ENCODE measurements at places on chromosomes 1 and 21. TPM values are rescaled to one million over a fixed set of nuclear protein-coding genes. Genes with fewer than 3 reads are reported as not detected.

CFHR4 gene
- total RNA-seq, result not detected

TSSK3 gene
- not detected for total RNA-seq

ANGPTL3 gene
- total RNA-seq, result not detected

AQP10 gene
- not detected for total RNA-seq

XKR8 gene
- total RNA-seq, result 8.2 TPM

TRIM46 gene
- total RNA-seq, result 4.7 TPM

MINDY1 gene
- total RNA-seq, result 15.0 TPM

RAB13 gene
- 104 TPM for total RNA-seq

DNA sequence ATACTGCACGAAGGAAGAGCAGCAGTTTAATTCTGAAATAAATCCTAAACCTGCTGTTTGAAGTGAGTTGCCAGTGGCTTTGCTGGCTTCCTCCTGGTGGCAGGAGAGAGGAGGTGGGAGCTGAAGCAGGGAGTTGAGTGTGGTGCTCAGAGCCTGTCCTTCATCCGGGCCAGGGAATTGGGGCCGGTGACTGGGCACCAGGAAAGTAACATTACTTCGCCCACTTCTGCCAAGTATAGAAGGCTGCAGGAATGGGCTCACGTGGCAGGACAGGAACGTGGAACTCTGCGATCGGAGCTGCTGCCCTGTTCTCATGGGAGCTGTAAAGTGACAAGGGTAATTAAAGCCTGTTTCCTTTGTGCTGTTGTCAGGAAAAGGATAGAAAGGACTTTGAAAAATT, 8.7 kb downstream of the TOR3A start:
- DNase-seq, result no peak

DNA sequence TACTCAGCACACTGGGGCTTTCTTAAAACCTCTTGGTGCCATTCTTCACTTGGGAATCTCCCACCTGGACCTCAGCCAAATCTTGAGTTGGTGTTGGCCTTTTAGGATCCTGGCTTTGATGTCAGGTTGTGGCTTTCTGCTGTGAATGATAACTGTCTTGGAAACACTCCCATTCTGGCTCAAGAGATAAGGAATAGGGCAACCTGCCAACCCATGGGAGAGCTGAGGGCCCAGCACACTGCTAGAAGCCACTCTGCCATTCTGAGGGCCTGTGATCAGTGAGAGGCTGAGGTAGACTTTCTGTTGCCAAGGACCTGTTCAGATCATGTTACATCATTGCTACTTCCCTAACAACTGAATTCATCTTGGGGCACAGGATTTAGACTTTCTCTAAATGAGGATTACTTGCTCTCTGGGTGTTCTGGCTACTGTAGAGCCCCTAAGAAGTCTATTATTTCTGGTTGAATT, 45.8 kb downstream of the TTC39A start:
- peak; percentile 90 for DNase-seq

- peak; percentile 82 for DNase-seq
These were observed 66.2 kb downstream of the ATP2B4 start for GRCh38 chr1:203692565-203693470.

DNA sequence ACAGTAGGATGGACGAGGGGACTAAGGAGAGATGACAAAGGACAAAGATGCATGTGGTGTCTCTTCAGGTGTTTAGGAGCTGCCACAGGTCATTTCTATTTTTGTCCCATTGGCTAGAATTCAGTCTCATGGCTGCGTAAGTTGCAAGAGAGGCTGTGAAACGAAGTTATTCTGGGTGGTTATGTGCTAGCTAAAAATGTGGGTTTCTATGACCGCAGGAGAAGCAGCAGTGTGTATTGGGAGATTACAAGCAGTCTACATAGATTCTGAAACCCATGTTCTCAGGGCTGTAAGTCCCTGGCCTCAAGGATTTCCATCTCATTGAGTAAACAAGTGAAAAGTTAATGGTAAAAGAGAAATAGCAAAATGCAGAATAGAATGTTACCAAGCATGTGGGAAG, 110.7 kb downstream of the SPATA46 start:
- DNase-seq, result no peak

DNA sequence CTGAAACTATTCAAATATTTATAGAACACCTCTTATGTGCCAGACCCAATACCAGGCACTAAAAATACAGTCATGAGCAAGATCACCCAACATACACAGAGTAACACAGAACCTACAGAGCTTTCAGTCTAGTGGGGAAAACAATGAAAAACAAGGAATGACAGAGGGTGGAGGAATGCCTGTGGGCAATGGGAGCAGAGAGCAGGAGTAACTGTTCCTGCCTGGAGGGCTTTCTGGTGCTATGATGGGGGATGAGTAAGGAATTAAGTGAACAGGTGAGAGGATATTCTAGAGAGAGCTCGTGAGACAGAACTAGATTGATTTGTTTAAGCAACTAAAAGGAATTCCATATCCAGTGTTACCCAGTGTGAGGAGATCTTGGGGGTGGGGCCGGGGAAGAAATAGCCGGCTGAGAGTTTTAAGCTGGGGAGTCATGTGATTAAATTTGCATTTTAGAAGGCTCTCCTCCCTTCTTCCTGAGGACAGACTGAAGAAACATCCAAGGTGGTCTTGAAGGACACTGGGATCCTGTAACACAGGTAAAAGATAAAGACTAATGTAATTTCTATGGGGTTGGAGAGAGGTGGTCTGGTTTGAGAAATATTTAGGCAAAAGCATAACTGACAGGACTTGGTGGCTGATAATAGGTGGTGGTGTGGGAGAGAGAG, 2.1 kb upstream of the CD53 start:
- no peak for DNase-seq

DNA sequence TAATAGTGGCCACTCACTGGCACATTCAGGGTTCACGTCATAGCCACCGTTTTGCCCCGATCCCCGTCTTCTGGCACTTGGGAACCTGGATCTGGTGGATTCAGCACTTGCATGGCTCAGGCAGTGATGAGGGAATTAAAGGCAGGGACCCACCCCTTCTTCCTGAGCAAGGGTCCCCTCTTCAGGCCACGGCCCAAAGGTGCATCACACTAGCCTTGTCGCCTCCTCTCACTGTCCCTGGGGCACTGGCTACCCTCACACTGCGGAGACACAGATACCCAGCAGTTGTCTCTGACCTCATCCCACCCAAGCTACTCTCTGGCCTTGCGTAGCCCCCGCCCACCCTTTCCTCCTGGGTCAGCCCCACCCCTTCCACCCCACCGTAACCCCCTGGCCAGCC, 19.9 kb upstream of the LDLRAP1 start:
- peak; percentile 60 for DNase-seq

DNA sequence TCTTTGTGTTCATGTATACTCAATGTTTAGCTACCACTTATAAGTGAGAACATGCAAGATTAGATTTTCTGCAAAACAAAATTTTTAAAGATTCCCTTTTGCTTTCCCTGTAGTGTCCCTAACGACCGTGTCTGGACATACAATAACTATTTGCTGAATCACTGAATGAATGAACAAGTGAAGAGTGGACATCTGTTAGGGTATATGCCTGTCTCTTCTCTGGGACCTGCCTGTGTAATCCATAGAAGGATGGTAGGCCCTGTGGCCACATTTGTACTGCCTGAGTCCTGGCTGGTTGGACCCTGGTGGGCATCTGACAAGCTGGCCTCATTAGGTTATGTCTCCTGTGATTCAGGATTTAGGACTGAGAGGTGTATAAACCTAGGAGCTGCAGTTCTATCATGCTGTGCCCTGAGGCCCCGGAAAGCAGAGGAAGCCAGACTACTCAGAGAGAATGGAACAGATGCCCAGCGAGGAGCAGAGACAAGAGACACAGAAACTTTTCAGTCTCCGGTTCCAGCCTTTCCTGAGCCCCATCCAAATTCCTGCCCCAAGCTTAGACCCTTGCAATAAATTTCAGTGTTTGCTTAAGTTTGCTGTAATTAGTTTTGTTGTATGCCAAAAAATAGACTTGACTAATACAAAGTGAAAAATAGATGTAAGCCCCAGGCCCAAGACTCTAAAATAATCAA, 7.5 kb upstream of the NCF2 start:
- DNase-seq, result no peak

GRCh38 chr1:65020774-65021173, 54.4 kb upstream of the JAK1 start:
- peak; percentile 55 for DNase-seq

DNA sequence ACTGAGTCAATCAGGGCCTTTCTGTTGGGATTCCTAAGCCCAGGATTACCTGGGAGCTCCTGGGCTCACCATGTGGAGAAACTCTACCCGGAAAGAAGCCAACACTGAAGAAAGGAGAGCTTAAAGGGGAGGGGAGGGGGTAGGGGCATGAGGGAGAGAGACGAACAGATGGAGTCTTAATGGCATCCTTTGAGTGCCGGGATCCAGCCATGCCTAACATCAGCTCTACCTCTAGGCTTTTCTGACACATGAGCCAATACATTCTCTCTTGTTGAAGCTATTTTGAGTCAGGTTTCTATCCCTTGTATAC, 75.0 kb downstream of the NPHP4 start:
- DNase-seq, result no peak

DNA sequence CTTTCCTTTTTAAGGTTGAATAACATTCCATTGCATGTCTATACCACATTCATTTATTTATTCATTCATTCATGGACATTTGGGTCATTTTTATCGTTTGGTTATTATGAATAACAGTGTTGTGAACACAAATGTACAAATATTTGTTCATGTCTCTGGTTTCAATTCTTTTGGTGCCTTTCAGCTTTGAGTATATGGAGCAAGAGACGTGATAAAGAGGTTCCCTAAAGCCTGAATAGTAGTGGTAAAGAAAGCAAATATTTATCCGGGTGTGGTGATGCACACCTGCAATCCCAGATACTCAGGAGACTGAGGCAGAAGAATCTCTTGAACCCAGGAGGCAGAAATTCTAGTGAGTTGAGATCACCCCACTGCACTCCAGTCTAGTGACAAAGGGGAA, 5.3 kb upstream of the RLF start:
- no peak for DNase-seq

- DNase-seq, result no peak
These were observed 26.4 kb downstream of the HENMT1 start for GRCh38 chr1:108634521-108634920.

DNA sequence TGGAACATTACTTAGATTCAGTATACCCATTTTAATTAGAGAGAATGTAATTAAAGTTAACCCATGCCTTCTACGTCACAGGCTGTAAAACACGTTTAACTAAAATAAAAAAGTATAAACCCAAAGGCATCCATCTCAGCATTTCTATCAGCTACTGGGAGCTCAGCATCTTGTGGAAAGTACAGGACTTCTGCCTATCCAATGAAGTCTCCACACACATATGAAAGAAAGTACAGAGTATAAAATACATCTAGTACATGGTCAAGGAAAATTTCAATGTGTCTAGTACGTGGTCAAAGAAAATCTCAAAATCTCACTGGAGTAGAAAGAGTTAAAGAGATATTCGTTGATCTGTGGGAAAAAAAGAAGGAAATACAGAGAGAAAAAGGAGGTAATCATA, 141.4 kb upstream of the ZNHIT6 start:
- no peak for DNase-seq

DNA sequence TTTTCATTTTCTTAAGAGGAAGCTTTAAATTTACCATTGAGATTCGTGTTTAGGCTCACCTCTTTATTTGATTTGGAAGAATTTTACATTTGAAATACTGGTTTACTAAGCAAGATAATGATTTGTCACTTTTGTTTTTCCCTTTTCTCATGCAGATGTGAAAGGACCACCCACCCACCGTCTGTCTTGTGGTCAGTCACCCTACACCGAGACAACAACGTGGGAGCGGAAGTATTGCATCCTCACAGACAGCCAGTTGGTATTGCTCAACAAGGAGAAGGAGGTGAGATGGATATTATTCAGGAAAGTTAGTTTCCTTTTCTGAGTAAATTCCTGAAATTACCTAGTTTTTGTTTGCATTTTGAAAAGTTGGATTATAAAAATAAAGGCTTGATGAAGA, 189.5 kb downstream of the RASAL2 start:
- no peak for DNase-seq

DNA sequence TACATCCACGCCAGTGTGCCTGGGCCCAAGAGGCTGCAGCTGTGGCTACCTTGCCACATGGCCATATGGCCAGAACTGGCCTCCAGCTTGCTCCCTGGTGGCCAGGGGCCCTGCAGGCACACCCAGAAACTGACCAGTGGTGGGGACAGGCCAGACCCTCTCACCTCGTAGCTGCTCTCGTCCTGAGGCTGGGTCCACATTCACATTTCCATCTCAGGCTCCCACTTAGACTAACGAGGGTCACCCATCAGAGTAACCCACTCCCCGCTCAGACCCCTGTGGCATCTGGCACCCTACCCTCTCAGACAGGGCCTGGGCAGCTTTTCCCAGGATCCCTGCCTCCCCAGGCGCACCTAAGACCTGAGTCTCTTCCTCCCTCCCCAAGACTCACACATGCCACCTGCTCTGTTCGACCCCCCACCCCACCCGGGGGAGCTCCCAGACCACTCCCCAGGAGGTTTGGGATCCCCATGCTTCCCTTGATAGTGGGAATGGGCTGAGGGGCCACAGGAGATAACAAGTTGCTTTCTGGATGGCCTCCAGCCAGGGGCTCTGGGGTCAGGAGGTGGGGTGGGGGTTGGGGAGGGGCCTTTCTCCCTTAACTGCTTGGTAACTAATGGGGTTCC, 21.3 kb upstream of the RNU1-4 start:
- no peak for DNase-seq

- DNase-seq, result no peak
These were observed 37.5 kb downstream of the SPAG17 start for GRCh38 chr1:118147522-118147921.

DNA sequence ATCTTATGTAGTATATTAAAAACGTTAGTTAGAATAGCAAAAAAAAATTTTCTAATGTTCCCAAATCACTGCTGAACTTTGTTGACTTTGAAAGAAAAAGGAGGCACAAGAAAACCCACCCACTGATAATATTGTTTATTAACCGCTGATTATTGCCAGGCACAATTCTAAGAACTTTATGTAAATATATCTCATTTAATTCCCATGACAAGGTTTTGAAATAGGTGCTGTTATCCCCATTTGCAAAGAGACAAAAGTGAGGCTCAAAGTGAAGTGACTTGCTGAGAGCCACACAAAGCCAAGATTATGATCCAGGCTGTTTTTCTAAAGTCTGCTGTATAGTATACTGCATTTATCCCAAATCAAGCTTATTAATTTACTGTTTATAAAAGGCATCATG, 56.4 kb downstream of the SASS6 start:
- no peak for DNase-seq

GRCh38 chr1:109716121-109716520, 4.1 kb downstream of the GSTM5 start:
- DNase-seq, result no peak

DNA sequence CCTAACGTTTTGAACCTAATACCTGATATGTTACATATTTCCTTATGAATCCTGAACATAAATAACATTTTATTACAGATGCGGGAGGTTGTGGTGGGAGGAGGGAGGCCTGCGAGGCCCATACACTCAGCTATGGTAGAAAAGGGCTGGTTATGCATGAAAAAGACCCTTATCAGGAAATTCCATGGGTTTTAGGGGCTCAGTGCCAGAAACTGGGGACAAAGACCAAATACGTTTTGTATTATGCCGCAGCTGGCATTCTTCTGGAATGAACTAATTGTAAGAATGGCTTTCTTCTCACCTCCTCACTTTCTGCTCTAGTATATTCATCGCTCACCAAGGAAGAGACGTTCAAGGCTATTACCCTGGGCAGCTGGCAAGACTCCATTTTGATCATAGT, 76.7 kb downstream of the ADSS2 start:
- DNase-seq, result no peak
